ENCODE measurements at places on chromosomes 3 and 15.
A peak's percentile ranks its signal among the peaks of the same experiment; 100 is the strongest.

- no peak for DNase-seq
Measured at GRCh38 chr3:195908694-195909581, 587 bp upstream of the TNK2 start.

DNA sequence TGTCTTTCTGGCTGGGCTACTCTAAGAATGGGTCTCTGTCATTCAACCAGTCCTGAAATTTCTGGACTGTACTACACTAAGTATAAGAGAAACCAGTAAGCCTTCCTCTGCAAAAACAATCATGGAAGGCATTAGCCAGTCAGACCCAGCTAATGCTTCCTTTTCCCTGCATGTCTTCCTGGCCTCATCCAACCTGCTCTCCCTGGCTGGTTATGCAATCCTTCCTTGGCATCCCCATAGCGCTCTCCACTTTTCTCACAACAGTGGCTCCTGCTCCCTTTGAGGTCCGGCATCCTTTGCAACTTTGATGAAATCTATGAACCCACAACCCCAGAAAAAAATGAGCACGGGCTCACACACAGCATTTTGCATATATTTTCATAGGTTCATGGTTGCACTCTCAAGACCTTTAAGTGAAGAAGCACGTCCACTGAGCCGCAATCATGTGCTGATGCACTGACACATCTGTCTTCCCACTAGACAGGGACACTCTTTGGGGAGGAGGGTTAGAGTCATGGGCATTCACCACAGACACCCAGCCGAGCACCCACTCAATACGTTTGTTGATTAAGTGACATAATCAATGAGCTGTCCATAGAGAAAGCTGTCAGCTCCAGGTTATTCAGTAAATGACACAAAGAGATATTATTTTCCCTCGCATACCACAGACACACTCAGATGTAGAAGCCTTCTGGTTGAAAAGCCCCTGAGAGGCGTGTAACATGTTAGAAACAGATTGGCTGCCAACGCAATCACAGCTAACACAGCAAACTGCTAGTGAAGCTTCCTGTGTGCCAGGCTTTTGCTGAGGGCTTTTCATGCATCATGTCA, 66.7 kb downstream of the PLD1 start:
- DNase-seq, result no peak

- no peak for DNase-seq
Measured at GRCh38 chr15:90259524-90259923, 5.9 kb upstream of the NGRN start.

GRCh38 chr15:55742927-55743728, at the start of gene PRTG:
TSS of gene PRTG (minus strand) at chr15:55743152. CDS start at chr15:55742931, 221 bp downstream.
- DNase-seq, result no peak

- no peak for DNase-seq
Measured at GRCh38 chr3:132606085-132606484, 9.0 kb downstream of the ACKR4 start.

GRCh38 chr3:136916223-136916622, 41.6 kb upstream of the IL20RB start:
- no peak for DNase-seq

DNA sequence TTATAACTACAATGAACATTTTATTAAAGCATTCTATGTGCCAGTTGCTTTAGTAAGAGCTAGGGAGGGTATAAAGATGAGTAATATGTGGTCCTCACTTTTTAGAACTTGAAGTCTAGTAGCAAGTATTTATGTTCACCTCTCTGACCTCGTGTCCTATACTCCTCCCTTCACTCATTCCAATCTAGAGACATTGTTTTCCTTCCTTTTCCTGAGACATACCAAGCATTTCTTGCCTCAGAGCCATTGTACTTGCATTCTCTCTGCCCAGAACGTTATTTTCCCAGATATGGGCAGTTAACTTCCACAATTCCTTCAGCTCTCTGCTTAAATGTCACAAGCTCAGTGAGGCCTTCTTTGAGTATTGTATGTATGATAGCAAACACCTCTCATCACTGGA, 408.6 kb downstream of the PDCD6IP start:
- no peak for DNase-seq

DNA sequence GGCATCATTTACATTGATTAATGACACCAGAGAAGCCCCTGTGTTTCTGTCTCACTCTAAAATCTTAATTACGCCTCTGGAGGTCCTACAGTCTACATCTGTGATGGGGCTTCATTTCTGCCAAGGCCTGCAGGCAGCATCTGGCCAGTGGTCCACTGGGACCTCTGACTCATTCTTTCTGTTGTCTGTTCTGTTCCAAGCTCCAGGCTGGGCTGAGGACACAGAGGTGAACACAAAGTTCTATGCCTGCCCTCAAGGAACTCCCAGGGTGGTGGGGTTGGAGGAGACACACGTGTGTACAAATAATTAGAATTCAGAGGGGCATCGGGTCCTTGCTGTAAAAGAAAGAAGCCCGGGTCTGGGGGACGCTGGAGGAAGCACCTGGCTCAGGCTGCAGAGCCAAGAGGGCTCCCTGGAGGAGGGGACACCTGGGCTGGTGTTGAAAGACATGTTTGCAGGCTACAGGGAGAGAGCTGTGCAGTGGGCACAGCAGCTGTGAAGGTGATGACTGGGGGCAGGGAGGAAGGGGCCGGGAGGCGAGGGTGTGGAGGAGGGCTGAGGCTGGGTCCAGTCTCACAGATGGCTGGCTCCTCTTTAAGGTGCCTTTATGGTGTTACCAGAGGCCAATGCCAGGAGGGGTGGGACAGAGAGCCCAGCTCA, 103.3 kb upstream of the PRR23E start:
- DNase-seq, result no peak

DNA sequence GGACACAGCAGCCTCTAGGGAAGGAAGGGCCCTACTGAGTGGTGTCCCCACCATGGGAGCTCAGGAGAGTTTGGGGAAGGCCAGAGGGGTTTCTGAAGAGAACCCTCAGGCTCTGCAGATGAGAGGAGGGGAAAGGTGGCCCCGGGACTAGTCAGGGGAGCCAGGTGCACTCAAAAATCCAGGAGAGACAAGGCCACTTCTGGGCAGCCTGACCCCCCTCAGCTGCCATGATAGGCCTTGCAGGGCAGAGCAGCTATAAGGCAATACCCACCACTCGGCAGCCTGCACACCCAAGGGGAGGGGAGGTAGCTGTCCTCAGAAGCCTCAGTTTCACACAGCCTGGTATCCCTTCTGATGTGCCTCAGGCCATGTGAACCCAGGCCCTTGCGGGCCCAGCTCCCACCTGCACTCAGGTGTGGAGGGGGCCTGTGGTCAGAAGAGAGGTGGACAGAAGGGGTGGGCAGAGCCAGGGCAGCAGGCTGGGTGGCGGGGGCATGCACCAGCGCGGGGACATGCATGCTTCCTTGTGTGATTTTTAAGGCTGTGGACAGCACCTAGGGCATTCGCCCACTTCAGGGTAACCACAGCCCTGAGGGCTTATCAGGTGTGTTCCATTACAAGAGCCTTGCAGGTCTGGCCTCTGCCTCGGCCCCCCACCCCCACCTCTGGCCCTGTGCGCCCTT, 34.6 kb downstream of the SRPRB start:
- no peak for DNase-seq

DNA sequence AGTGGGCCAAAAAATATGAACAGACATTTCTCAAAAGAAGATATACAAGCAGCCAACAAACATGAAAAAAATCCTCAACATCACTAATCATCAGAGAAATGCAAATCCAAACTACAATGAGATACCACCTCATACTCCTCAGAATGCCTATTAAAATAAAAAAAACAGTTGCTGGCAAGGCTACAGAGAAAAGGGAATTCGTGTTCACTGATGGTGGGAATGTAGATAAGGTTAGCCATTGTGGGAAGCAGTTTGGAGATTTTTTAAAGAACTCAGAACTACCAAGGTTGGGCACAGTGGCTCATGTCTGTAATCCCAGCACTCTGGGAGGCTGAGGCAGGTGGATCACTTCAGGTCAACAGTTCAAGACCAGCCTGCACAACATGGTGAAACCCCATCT, 27.8 kb upstream of the C15orf40 start:
- DNase-seq, result no peak

DNA sequence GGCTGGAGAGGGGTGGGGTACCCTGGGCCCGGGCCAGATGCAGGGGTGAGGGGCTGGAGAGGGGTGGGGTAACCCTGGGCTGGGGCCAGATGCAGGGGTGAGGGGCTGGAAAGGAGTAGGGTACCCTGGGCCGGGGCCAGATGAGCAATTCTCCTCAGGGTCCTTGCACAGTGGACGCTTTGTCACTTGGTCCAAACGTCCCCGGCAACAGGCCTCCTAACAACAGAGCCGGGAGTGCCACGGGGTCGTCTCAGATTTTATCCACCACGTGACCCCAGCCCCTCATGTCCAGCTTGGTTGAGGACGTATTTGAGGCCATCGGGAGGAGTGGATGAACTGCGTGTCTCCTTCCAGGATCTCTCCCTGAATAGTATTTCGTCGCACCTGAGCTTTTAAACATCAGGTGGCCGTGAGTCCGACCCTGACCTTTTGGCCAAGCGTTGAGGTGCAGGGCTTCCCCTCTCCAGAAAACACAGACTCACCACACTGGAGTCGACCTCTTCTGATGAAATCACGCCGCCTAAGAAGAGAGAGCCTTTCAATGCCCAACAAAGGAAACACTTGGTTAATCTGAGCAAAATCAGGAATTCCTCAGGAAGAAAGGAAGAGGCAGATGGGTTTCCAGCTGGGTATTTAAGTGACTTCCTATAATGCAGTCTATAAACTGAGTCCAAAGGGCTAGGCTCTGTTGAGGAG, 12.8 kb upstream of the LRRC15 start:
- no peak for DNase-seq

GRCh38 chr3:186307594-186308221, 54.3 kb downstream of the DGKG start:
- DNase-seq, result no peak

- DNase-seq, result no peak
Measured at GRCh38 chr3:80788914-80789313, 972.5 kb downstream of the GBE1 start.

GRCh38 chr15:69340243-69340900, 41.7 kb downstream of the PAQR5 start:
- no peak for DNase-seq

- no peak for DNase-seq
Measured at GRCh38 chr15:38991701-38992100, 427.1 kb upstream of the RASGRP1 start.

- peak; percentile 73 for DNase-seq
Measured at GRCh38 chr3:28840976-28841376, 439.9 kb upstream of the RBMS3 start.

DNA sequence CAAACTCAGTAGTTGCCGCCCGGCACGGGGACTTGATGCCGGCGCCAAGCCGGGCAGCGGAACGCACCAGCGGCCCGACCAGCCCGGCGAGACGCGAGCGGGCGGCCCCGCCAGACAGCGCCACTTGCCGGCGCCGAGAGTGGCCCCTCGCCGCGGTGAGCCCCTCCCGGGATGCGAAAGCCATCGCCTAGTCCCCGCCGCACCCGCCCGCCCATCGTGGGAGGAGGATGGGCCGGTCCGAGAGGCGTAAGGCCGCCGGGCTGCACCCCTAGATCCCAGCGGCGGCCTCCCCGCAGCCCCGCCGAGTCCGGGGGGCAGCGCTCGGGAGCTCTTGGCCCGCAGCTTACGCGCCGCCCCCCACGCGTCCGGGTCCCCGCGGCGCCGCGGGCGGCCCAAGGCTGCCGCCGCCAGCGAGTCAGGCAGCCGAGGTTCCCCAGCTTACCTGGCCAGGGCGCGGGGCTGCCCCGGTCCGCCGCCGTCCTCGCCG, 609 bp downstream of the GOLGA8A start:
- no peak for DNase-seq

- no peak for DNase-seq
Measured at GRCh38 chr3:153881201-153881600, 240.0 kb upstream of the ARHGEF26 start.

DNA sequence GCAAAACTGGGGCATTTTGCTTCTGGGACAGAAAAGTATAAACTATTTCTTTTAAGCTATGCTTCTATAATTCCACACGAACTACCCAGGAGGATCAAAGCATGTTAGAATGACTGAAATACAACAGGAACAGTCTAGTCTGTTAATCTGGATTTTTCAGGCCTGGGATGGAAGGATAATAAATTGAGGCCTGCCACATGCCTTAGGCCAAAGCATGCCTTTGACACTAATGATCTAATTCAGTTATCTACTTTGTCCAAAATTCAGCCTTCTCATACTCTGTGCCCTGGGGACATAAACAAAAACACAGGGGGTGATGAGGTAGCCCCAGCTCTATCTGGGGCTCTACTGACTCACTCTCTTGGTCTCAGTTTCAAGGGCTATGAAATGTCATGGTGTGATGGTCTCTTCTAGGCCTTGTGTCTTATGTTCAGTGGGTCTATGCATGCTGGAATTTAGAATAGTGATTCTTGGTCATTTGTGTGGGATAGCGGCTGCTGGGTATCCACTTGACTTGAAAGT, 32.5 kb downstream of the GAP43 start:
- DNase-seq, result no peak

DNA sequence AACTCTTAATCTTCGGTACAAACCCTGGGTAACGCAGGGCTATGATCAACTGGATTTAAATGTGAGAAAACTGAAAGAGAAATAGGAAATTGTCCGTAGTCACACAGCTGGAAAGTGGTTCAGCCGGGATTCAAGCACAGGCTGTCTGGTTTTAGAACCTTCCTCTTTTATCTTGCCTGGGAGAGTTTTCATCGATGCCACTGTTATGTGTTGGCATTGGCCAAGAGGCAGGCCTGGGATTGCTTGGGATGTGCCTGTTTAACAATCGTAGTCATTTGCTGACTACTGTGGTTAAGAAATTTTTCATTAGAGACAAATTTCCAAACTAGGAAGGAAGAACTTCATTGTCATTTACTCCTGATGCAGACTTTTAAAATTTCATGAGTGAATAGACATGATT, 4.3 kb downstream of the MCTP2 start:
- no peak for DNase-seq

GRCh38 chr3:36928220-36928619, 16.6 kb downstream of the TRANK1 start:
- DNase-seq, result no peak

GRCh38 chr3:43104660-43105595, 951 bp downstream of the POMGNT2 start:
- DNase-seq, result no peak

GRCh38 chr15:87669846-87670245, 586.7 kb downstream of the NTRK3 start:
- DNase-seq, result no peak
